Suppressor macrophage treated with lipopolysaccharide for 1 hour (primary cell): ENCODE measurements at places on chromosomes 7 and 10.

DNA sequence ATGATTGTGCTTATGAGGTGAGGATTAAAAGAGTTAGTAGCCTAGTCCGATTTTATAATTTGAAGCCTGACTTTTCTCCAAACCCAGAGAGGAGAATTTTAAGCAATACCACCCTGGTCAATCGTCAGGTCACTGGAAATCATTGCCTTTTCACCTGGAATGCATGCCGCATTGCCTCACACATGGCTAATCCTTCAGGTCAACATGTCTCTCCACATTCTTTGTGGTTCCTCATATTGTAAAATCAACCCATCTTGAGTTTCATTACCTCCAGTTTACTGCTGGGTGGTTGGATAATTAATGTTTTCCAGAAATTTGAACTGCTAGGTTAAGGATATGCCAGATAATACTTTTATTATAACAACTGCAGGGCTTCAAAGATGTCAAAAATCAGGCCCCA is 55.6 kb upstream of the SEMA3E start:
- no peak for DNase-seq

DNA sequence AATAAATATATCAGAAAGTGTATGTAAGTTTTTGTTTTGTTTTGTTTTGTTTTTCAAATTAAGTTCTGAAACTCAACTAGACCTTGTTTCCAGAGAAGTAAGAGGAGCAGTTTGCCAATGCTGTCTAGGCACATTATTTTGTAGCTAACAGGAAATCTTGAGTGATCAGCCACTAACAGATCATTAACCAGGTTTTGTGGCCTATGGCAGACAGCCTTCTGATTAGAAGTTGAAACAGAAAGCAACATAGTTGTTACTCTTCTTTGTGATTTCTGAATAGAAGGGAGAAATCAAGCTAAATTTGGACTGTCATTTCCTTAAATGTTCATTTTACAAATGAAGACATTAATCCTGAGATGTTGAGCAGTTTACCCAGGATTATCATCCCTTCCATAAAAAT is 142.6 kb downstream of the PLXDC2 start:
- DNase-seq, result no peak

DNA sequence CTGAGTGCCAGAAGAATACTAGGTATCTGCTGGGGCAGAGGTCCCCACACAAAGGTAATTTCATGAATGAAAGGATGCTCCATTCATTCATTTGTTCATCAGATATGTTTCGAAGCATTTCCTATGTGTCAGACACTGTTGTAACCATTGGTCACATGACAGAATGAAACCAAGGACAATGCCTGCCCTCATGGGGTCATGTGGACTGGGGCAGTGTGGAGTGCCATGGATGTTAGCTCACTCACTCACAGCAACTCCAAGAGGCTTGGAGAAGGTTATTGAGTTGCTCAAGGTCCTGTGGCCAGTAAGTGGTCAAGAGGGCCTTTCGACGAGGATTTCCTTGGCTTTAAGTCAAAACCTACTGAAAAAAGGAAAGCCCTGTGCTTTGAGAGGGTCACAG is 223.5 kb downstream of the ARHGAP12 start:
- peak; percentile 28 for DNase-seq

- no peak for DNase-seq
Observed at GRCh38 chr10:129767751-129768150, 196.3 kb downstream of the EBF3 start.
